ENCODE measurements at places on chromosomes 3 and 15.

DNA sequence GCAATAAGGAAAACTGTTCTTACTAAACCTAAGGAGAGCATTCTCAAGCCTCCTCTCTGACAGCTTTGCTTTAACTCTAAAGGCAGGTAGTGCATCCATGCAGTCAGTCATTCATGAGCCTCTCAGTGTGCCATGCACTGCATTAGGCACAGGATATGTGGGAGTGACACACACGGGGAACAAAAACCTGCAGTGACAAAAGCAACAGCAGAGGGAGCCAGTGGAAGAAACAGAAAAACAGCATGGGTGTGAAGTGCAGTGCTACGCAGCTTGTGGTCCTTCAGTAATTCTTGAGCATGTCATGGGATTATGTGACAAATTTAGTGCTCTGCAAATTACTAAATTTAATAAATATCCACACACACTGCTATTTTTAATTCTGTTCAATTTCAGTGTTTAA lies 230.7 kb downstream of the BBX start:
- DNase-seq = peak; percentile 52

DNA sequence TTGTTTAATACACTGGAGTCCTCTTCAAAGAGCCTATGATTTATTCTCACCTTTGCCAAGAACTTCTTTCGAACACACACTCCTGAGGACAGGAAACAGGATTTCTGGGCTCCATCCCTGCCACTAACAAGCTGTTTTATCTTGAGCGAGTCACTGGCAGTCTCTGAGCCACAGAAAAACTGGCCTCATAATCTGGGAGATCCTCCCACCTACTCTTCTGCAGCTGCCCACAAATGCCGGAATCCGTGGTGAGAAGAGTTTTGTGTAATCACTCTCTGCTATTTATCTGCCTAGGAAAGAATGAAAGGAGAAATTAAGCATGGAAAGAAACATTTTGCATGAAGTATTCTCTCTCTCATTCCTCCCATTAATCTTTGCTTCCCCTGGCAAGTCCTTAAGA lies 172.0 kb upstream of the TRIM42 start:
- no peak for DNase-seq

- DNase-seq = no peak
Observed at GRCh38 chr3:152349392-152349791, 80.7 kb downstream of the MBNL1 start.

- no peak for DNase-seq
Observed at GRCh38 chr3:123397050-123397590, 51.8 kb downstream of the ADCY5 start.

DNA sequence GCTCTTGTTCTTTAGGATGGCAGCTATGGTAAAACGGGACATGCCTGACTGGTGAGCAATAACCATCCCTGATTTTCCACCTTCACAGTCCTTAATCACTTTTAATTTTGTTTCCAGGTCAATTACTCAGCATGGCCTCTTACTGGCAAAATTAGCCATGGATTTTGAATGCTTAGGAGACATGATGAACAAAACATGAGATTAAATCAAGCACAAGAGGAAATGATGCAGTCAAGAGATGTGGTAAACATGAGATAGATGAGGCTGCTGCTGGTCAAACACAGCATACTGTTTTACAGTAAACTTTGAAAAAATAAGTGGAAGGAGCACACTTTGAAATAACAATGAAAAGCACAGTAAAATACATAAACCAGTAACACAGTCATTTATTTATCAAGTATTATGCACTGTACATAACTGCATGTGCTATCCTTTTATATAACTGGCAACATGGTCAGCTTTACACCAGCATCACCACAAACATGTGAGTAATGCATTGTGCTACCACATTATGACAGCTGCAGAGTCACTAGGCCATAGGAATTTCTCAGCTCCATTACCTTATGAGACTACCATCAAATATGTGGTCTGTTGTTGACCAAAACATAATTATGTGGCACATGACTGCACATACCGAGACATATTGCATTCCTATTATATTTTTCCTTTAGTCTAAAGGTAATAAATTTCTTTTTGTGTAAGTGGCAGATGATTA lies 30.1 kb upstream of the ZNF502 start:
- DNase-seq = no peak

DNA sequence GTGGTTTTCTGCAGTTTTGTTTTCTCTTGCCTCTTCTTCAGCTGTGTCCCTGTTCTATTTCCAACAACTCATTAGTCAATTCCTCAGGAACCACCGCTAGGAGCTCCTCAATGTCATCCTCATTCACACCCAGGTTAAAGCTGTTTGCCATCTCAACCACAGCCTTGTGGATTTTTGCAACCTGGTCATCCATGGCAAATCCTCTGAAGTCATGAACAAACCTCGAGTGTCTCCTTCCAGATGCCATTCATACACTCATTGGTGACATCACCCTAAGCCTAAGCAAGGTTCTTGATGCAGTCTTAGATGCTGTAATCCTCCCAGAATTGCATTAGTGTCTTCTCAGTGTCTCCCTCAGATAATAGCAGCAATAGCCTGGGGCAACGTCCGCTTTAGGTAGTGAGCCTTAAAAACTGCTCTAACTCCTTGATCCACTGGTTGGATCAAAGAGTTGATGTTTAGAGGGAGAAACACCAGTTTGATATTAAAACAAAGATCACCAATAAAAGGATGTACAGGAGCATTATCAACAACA lies 31.5 kb upstream of the ZNF502 start:
- DNase-seq = no peak

GRCh38 chr3:188431553-188431952 lies 277.6 kb downstream of the LPP start:
- DNase-seq = no peak

DNA sequence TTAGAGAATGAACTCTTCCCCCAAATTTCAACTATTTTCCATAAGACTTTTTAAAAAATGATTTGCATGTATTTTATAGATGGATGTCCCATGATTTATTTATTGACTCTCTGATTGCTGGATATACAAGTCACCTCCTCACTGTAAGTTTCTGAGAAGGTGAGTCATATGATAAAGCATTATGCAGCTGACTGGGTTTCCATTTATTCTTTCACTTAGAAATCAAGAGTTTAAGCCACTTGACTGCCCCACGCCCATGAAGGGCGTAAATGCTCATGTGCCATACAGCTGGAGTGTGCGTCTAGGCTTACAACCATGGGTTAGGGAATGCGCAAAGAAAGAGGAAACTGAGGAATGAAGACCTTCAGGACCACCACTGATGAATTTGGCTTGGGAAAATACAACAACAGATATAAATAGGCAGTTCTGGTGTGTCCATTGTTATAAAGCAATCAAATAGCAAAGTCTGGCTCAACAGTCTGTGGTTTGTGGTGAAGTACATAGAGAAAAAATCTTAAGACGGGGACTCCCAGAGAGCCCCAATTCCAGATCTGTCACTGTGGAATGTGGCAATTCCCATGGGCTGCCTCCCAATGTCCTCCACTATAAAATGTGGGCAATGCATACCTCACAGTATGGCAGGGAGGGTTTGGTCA lies 20.3 kb downstream of the SLCO2A1 start:
- DNase-seq = no peak
